ENCODE measurements at places on chromosomes 5 and 9. TPM values are rescaled to one million over a fixed set of nuclear protein-coding genes. Genes with fewer than 3 reads are reported as not detected.

Gene LRRC14B
- not detected for total RNA-seq

Gene DBN1
- total RNA-seq: 334 TPM

DNA sequence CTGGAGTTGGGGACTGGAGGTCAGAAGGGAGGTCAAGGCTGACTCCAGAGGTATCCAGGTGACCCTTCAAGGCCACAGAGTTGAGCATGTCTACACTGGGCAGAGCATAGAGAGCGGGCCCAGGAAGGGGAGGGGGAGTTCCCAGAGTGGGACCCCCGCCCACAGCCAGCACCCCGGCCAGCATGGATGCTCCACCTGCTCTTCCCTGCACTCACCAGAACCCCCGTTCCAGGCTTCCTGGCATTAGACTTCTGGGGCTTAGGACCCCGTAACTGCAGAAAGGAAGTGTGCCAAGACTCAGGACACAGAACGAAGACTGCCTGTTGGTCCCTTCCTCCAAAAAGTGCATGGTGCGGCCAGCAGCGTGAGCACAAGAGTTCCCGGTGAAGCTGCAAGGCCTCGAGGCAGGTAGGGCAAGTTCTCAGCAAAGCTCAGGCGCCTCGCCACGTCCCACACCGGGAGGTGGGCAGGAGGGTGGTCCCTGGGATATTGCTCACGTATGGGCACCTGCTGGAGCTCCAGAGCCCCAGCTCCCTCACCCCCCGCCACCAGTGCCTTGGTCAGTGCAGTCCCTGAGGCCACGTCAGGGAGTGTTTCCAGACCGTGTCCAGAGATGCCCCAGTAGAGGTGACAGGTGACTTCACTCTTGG is 13.8 kb downstream of the ABO start:
- DNase-seq: no peak

- DNase-seq: no peak
Measured at GRCh38 chr5:176387384-176387925, 943 bp downstream of the NOP16 start.

Gene ADAMTSL2
- total RNA-seq: 0.10 TPM

- DNase-seq: peak; percentile 86
Measured at GRCh38 chr5:172806897-172807672, 27.0 kb upstream of the ERGIC1 start.

Gene TMEM171
- total RNA-seq: 0.96 TPM

- DNase-seq: no peak
Measured at GRCh38 chr9:114364134-114365041, 23.4 kb downstream of the AKNA start.

- DNase-seq: peak; percentile 86
Measured at GRCh38 chr9:78539904-78540303, 243.0 kb downstream of the PSAT1 start.

- no peak for DNase-seq
Measured at GRCh38 chr5:2701592-2701991, 49.9 kb downstream of the IRX2 start.

DNA sequence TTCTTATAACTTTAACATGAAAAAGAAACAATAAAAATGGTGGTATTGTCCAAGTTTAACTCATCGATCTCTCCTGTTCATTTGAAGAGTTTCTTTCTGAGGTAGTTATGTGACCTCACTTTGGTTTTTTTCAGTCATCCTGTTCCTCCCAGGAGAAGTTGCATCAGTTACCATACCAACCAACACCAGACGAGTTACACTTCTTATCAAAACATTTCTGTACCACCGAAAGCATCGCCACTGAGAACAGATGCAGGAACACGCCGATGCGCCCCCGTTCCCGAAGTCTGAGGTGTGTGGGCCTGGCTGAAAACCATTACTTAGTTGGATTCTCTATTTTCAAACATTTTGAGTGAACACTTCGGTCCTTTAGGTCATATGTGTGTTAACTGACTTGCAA is 96.3 kb downstream of the CD180 start:
- no peak for DNase-seq

Gene PTRH1
- total RNA-seq: 26.7 TPM

Gene PCDHAC2
- 0.07 TPM for total RNA-seq

DNA sequence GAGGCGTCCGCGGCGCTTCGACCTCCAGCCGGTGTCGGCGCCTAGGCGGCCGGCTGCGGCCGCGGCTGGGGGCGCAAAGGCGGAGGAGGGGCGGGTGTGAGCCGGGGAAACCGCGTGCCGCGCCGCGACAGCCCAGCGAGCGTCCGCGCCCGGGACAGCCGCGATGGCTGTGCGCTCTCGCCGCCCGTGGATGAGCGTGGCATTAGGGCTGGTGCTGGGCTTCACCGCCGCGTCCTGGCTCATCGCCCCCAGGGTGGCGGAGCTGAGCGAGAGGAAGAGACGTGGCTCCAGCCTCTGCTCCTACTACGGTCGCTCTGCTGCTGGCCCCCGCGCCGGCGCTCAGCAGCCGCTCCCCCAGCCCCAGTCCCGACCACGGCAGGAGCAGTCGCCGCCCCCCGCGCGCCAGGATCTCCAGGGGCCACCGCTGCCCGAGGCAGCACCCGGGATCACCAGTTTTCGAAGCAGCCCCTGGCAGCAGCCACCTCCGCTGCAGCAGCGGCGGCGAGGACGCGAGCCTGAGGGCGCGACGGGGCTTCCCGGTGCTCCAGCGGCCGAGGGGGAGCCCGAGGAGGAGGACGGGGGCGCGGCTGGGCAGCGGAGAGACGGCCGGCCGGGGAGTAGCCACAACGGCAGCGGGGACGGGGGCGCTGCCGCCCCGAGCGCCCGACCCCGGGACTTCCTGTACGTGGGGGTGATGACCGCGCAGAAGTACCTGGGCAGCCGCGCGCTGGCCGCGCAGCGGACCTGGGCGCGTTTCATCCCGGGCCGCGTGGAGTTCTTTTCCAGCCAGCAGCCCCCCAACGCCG is 605 bp downstream of the CHSY3 start:
- DNase-seq: peak; percentile 12

- no peak for DNase-seq
Measured at GRCh38 chr9:108156270-108156998, 666.9 kb upstream of the KLF4 start.

DNA sequence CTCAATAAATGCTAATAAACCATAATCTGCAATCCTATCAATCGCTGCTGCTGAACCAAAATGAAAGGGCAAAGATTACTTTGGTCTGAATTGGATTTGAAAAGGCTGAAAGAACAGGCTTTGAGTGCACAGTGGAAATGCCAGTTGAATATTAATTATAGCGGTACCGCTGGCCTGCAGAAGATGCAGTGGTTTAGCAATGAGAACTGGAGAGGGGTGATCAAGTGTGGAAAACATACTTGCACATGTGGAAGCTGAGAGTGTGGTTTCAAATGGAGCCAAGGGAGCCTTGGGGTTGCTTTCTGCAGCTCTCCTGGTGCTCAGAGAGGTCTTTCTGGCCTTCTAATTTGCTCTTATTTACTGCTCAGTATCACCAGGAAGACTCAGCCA is 133.9 kb downstream of the PTTG1 start:
- no peak for DNase-seq

Gene CTXN3
- not detected for total RNA-seq

Gene PCDHA1
- total RNA-seq: 0.10 TPM

DNA sequence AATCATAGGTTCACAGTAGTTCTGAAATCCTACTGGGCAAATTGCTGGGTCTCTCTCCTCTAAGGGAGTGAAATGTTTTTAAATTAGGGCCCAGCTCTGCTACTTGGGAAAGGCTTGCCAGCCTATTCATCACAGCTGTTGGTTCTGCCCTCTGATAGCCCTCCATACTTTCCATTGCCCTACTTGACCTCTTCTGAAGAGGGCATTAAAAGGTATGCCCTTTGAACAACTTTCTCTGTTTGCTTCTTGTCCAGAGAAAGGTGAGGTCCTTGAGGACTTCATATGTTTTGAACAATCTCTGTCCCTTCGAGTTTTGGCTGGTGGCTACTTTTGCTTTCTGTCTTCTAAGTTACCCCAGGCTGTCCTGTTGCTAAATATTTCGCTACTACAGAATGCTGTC is 62.3 kb upstream of the JAK2 start:
- DNase-seq: no peak

DNA sequence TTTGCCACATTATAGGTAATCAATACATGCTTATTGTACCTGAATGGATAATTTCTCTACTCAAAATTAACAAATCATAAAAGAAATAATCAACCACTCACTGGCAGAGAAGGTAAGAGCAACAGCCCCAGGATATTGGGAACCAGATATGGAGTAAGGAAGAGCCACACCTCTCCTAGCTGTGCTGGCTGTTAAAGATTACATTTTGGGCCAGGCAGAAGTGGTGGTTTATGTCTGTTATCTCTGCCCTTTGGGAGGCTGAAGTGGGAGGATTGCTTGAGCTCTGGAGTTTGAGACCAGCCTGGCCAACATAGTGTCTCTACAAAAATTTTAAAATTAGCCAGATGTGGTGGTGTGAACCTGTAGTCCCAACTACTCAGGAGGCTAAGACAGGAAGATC is 56.4 kb downstream of the BHMT start:
- no peak for DNase-seq

- DNase-seq: no peak
Measured at GRCh38 chr9:70865471-70865870, 255.9 kb downstream of the TRPM3 start.

Gene LHX6
- total RNA-seq: not detected

Gene SV2C
- total RNA-seq: not detected

Gene FASTKD3
- total RNA-seq: 42.9 TPM

- DNase-seq: no peak
Measured at GRCh38 chr5:141430332-141431113, at the start of gene PCDHGA12. Gene PCDHGA12 (plus strand): TSS chr5:141430507. CDS start chr5:141430760, 253 bp downstream.

- DNase-seq: no peak
Measured at GRCh38 chr5:75734913-75735789, 17.9 kb upstream of the POC5 start.

Gene DAB2IP
- total RNA-seq: 6.8 TPM

Gene NDUFA8
- total RNA-seq: 44.8 TPM

DNA sequence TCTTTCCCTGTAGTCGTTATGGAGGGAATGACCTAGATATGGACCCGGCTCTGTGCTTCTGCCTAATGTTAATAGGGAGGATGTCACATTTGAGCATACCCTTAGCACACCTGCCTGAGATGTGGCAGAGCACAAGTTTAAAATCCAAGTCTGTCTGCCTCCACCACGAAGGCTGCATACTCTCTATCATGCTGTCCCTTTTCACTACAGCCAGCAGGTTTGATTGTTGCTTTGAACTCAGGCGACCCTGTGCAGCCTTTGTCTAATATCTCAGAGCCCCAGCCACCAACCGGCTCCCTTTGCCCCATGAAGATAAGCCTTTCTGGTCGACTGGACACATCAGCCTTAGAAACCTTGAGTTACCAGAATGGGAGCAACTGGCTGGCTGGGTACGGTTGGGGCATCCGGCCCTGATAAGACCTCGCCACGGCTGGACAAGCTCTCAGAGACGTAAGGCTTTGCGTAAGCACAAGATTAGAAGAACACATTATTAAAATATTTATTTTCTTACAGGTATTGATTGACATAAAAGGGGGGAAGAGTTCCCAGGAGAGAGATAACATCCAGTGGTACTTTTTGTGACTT is 222.0 kb upstream of the TRIM32 start:
- no peak for DNase-seq

DNA sequence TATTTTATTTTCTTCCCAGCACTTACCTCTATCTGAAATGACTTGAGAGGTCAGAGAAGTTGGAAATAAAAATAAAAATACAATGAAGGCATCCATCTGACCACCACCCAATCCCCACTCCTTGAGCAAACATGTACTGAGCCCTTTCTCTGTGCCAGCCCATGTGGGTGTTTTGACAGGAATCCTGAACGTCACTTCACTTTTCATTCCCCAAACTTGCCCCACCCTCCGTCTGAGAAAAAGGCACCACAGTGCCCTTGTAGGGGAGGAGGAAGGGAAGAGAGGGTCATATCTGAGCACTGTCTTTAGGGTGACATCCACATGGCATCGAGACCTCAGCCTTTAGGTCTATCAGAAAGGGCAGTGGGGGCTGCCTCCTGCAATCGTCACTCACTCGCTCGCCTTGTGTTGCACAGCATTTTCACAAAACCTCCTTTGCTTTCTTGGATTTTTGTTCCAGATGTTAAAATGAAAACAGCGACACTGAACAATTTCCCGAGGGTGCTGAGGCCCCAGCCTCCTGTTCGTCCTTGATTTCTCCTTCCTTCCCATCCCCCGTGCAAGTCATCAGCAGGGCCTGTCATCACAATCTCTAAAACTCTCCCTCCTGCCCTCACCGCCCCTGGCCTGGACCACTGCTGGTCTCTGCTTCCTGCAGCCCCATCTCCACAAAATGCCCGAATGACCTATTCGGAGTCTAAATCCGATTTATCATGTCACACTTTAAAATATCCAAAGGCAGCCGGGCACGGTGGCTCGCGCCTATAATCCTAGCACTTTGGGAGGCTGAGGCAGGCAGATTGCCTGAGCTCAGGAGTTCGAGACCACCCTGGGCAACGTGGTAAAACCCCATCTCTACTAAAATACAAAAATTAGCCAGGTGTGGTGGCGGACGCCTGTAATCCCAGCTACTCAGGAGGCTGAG is 13.0 kb downstream of the HIGD2A start:
- DNase-seq: no peak

- peak; percentile 52 for DNase-seq
Measured at GRCh38 chr5:38420691-38421390, 135.6 kb downstream of the LIFR start.

DNA sequence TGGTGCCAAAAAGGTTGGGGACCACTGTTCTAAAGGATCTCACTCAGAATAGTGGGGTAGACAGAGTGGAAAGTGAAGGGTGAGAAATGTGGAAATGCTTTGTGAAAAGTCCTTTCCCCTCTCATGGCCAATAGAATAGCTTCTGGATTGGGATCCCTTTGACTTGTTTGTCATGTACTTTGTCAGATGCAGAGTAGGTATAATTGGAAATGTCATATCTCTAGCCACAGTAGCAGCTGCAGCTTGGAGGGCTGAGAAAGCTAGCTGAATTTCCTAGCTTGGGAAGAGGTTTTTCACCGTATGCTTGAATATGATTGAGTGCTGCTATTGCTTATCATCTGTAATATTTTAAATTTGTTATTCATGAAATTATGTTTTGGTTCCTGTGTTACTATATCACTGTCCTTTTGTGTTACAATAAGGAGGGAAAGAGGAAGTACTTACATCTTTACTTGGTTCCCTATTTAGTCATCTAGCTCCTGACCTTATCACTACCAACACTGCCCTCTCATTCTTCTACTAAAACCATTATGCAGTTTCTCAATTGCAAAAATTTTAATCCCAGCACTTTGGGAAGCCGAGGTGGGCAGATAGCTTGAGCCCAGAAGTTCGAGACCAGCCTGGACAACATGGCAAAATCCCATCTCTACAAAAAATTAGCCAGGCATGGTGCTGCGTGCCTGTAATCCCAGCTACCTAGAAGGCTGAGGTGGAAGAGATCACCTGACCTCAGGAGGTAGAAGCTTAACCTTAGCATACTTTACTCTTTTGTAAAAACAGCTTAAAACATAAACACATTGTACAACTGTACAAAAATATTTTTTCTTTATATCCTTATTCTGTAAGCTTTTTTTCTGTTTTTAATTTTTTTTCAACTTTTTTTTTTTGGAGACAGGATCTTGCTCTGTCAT is 12.4 kb downstream of the SLC30A5 start:
- no peak for DNase-seq

Gene PALM2AKAP2
- 0.56 TPM for total RNA-seq

All from MG63 (cell line).